ENCODE measurements at places on chromosomes 4 and X.

GRCh38 chr4:177177541-177178081 is 132.1 kb upstream of the NEIL3 start:
- peak; percentile 78 for DNase-seq

DNA sequence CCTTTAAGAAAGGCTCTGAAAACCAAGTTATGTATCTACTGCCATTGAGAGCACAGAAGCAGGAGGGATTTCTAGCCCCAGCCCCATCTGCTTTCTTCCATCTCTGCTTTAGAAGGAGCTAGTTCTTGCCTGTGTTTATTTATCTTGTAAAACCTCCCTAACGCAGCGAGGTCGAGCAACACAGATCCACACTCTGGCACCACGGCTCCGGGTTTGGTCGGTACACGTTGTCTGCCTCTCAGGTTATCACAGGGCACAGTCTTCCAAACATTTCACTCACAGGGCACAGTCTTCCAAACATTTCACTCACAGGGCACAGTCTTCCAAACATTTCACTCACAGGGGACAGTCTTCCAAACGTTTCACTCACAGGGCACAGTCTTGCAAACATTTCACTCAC is 69.7 kb upstream of the TLR3 start:
- DNase-seq, result no peak

GRCh38 chr4:124804584-124804983 is 92.1 kb upstream of the ANKRD50 start:
- peak; percentile 8 for DNase-seq

- no peak for DNase-seq
Observed at GRCh38 chrX:66046612-66047235, 6.8 kb upstream of the VSIG4 start.

DNA sequence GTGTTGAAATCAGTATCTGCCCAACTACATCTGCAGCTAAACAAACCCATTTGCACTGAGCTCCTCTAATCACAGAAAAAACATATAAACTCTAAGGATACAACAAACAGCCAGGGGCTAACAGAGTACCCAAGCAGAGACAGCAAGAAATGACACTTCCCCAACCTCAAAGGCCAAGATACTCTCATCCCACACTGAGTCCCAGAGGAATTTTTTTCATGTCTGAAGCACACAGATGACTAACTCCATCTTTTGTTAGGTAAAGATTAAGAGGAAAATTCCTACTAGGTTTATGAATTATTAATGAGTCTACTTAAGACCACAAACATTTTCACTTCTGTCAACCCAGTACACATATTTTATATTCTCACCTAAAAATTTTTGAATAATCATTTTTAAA is 31.6 kb downstream of the SEPSECS start:
- peak; percentile 23 for DNase-seq

- peak; percentile 7 for DNase-seq
Observed at GRCh38 chrX:84907324-84907968, 96.2 kb upstream of the APOOL start.

DNA sequence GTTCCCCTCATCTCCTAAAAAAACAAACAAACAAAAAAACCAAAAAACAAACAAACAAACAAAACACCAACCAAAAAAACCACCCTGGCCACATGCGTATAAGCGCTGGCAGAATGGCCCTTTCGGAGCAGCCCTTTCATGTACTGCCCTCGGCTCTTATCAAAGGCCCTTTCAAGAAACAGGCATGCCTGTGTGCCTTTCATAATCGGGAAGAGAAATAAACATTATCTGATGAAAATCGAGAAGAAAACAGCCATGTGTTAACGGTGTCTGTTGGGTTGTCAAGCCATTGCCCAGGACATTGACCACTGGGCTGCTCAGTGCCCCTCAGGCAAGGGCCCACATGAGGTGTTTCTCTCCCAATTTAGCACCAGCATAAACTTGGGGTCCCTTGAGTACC is 68.3 kb downstream of the PJA1 start:
- no peak for DNase-seq

- peak; percentile 22 for DNase-seq
Observed at GRCh38 chr4:14254252-14254651, 626.7 kb upstream of the BOD1L1 start.

- DNase-seq, result peak; percentile 51
Observed at GRCh38 chr4:153497988-153498967, 32.1 kb downstream of the TMEM131L start.

DNA sequence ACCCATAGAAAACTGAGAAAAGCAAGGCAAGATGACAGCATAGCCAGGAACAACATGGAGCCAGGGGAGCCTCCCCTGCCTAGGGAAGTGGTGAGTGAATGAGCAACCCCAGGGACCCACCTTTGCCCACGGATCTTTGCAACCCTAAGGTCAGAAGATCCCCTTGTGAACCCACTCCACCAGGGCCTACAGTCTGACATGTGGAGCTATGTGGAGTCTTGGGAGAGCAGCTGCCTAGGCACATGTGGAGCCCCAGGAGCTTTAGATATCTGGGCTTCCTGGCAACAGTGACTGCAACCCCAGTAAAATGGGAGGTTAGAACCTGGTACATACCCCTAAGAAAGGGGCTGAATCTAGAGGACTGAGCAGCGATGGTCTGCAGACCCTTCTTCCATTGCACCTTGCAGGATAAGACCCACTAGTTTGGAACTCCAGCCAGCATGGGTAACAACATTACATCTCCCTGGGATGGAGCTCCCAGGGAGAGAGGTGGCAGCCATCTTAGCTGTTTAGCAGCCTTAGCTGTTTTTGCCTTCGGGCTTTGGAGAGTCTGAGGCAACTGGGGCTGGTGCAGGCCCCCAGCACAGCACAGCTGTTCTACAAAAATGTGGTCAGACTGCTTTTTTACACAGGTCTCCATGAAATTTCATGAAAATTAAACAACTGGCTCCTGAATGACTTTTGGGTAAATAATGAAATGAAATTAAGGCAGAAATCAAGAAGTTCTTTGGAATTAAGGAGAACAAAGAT is 104.7 kb upstream of the TRIM2 start:
- no peak for DNase-seq

GRCh38 chrX:154720067-154720466 is 30.8 kb downstream of the GAB3 start:
- no peak for DNase-seq

- DNase-seq, result no peak
Observed at GRCh38 chr4:148430854-148431253, 11.4 kb downstream of the NR3C2 start.
